ENCODE measurements at places on chromosomes 3 and 15.
A peak's percentile ranks its signal among the peaks of the same experiment; 100 is the strongest.

GRCh38 chr3:170565495-170565894 lies 20.4 kb downstream of the SLC7A14 start:
- no peak for DNase-seq

- peak; percentile 82 for DNase-seq
Measured at GRCh38 chr15:53072077-53072476, 281.9 kb upstream of the ONECUT1 start.

- no peak for DNase-seq
Measured at GRCh38 chr15:75068748-75069147, 45.4 kb downstream of the PPCDC start.

- no peak for DNase-seq
Measured at GRCh38 chr3:55708242-55708641, 221.1 kb upstream of the WNT5A start.
